ENCODE measurements at places on chromosomes 7 and 10.
A peak's percentile ranks its signal among the peaks of the same experiment; 100 is the strongest.

GRCh38 chr10:102413053-102413705 is 5.4 kb downstream of the PSD start:
- DNase-seq: peak; percentile 50

DNA sequence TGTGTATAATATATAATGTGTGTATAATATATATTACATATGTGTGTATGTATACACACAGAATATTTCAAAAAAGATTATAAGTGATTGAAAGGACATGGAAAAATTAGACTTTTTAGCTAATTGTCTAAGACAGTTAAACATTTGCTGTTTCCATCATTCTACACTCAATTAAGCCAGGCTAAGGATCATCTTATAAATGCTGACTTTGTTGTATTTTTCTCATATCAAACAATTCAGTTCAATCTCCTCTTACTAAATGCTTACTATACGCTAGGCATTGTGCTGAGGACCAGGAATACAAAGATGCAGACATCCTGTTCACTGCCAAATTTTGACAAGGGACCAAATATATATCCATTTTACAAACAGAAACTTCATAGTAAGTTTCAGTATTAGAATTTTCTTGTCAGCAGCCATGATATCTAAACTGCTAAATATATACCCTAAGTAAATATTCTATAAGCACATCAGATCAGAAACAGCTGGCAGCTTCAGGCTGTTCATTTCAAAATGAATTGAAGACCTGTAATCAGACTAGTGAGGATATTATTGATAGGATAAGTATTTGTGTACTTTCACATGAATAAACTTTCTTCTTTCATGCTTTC is 10.3 kb upstream of the LRRN3 start:
- DNase-seq: no peak

- no peak for DNase-seq
Measured at GRCh38 chr7:124698964-124699363, 66.6 kb downstream of the GPR37 start.

GRCh38 chr7:44638611-44639557 is 32.5 kb downstream of the OGDH start:
- DNase-seq: peak; percentile 77

DNA sequence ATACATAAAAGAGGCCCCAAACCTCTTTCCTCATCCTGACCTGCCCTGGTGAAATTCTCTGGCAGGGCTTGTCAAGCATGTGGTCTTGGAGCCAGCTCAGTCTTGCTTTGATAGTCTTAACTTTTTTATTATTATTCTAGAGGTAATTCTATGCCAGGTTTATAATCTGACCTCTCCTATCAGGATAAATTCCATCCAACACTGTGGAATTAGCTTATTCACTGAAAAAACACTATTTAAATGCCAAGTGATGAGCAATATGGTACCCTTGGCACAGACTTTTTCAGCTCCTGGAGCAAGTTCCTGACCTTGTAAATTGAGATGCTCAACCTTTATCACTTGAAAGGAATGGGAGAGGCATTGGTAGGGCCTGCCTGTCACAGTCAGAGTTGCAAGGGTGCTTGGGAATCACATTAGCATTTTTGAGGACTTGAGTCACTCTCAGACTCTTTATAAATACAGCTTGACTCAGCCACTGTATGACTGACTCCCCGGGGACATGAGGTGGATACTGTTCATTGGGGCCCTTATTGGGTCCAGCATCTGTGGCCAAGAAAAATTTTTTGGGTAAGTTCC is at the start of gene CPA4:
Gene CPA4 (plus strand): TSS at position 480 of the 576 bp plus-strand sequence. CDS start 20 bp downstream, at position 500.
- no peak for DNase-seq

All from stimulated activated CD4-positive, alpha-beta T cell treated with anti-CD3 and anti-CD28 coated beads, Interleukin-4, amount 100 ng/mL, for 4 hours (primary cell).